Cortex of kidney (tissue), 1 donor: ENCODE measurements at places on chromosomes 7 and 10.

DNA sequence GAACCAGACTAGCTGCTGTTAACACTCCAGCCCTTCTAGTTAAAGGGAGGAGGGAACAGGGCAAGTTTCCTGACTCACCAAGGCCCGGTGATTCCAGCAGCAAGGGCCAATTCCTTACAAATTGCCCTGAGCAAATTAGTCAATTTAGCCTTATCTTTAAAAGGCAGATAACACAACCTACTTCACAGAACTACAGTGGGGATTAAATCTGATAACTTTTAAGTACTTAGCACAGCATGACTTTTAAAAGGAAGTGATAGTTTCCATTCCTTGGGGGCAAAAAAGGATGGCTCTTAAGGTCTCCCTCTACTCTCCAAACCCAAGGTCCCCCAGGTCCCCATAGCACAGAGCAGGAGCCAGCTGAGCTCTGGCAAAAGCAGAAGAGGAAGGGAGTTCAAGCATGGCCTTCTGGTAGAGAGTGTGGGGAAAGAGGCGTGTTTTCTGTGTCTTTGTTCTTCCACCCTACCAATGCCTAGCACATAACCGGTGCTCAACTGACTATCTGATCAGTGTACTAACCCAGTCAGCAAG is 4.0 kb downstream of the CDCA7L start:
- DNase-seq = no peak

GRCh38 chr7:140519007-140519399 is 39.7 kb upstream of the MKRN1 start:
- DNase-seq = no peak

GRCh38 chr7:120442838-120443237 is 169.9 kb downstream of the KCND2 start:
- no peak for DNase-seq

DNA sequence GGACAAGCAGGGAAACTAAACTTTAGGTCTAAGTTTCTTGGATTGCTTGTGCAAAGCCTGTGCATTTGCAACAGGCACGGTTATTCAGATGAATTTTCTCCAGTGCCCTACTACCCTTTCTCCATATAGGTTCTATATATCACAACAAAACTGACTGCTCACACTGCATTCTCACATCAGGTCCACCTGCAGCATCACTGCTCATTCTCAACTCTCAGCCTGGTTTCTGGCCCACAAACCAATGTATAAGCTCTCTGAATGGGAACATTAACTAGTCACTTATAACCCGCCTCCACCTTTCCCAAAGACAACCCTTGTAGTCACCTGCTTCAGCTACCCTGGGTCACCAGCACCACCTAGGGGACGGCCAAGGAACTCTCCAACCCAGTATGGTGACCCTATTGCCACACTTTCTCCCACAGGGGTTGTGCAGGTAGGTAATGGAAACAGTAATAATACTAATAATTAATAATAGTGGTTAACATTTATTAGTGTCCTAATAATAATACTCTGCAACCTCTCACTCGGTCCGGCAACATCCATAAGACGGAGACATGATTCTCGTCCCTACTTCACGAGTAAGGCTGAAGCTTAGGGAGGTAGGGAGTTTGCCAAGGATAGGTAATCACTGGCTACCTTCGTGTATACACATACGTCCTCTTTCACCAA is 97.3 kb downstream of the CLEC2L start:
- no peak for DNase-seq

- no peak for DNase-seq
Measured at GRCh38 chr10:99598781-99599509, 21.3 kb downstream of the SLC25A28 start.

DNA sequence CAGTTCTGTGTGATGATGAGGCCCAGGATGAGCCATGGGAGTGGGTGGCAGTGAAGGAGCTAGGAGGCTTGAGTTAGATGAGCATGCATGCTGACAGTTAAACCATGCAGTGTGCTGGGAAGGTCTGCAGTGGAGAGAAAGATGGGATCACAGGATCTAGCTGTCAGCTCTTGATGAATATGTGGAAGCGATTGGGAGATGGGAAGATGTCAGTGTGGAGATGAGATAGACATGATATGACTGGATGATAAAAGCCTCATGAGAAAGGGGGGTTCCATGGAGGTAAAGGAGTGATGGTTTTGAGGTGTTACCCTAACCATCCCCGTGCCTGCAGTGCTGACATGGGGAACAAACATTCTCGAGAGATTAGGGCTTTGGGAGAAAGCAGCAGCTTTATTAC is 165.0 kb upstream of the CTBP2 start:
- DNase-seq = no peak

DNA sequence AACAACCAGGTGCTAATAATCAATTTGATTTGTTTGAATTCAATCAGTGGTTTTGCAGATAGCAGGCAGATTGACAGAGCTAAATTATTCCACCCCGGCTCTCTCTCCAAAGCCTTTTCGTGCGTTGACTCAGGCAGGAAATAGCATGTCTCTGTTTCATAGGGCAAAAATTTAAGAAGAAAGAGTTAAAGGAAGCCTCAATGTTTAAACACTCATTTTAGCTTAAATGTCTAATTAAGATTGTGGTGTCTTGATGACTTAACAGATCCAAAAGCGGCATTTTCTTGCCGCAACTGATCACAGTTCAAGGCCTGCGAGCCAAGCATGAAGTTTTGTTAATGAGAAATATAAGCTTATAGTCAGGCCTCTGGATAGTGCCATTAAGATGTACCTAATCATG is 1051.1 kb upstream of the AUTS2 start:
- no peak for DNase-seq

DNA sequence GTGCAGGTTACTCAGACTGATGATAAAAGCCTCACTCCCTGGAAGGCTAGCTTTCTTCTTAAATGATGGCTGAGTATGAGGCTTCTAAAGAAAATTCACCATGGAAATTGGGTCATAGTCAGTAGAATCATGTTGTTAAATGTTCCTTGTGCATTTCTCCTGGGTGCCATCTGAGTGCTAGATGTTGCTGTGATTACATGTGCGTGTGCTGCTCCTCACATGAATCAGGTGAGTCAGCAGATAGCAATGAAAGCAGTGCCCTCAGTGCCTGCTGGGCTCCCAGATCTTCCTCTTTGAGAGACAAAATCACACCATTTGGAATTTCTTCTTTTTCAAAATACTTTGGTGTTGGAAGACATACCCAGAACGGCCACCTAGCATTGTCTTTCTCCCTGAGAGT is 331.7 kb downstream of the XPNPEP1 start:
- DNase-seq = no peak

- no peak for DNase-seq
Measured at GRCh38 chr10:6297951-6298381, 95.2 kb downstream of the PFKFB3 start.

- DNase-seq = no peak
Measured at GRCh38 chr7:140541513-140542227, 62.4 kb upstream of the MKRN1 start.

- DNase-seq = no peak
Measured at GRCh38 chr10:68156373-68157185, 47.3 kb downstream of the MYPN start.

GRCh38 chr10:35005868-35006267 is 84.3 kb downstream of the CUL2 start:
- no peak for DNase-seq

GRCh38 chr10:24415455-24416125 is 206.7 kb downstream of the KIAA1217 start:
- DNase-seq = no peak

DNA sequence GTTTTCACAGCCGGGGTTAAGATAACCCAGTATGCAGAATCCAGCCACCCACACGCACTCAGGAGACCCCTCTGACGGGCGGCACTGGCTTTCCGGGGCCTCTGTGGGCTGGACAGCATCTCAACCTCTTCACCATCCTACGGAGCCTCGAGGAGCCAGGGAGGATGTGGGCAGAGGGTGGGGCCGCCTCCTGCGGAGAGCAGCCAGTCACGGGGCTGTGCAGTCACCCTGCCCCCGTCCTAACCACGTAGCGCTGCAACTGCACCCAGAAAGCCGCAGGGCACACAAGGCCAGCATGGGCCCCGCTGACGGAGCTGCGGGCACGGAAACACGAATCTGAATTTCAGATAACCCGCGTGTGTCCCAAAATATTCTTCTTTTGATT is 270.3 kb downstream of the ELFN1 start:
- no peak for DNase-seq

DNA sequence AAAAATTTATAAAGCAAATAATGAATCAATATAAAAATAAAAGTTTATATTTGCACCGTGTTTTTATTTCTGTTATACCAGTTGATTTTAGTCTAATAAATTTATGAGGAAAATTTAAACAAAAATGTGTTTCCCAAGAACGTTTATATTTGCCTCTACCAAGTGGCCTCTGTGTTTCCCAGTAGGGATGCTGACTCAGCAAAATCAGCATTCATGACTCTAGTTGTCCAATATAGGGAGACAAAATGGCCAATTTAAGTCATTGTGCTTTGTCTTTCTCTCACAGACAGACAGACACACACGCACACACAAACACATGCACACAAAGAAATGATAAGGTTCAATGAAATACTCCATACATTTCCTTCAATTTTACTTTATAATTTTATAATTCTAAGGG is 942.5 kb upstream of the ZWINT start:
- no peak for DNase-seq

DNA sequence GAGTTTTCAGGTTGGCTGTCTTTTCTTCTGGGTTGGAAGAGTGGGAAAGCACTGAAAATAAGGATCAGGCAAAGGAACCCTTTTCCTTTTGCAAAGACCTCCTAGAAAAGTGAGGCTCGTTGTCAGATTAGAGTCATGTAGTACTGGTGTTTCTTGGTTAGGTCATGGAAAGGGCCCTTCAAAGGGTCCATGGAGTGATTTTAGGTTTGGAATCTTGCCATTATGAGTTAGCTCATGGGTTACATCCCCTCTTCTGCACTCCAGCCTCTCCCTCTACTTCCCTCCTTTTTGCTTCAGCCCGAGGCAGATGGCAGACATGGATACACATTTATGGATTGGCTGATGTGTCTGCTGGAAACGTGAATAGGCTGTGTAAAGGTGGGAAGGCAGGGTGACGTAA is 47.0 kb downstream of the CREB5 start:
- no peak for DNase-seq

- no peak for DNase-seq
Measured at GRCh38 chr10:37733822-37734221, 123.6 kb downstream of the ZNF248 start.

GRCh38 chr7:94223375-94224084 is 171.2 kb upstream of the COL1A2 start:
- DNase-seq = no peak

DNA sequence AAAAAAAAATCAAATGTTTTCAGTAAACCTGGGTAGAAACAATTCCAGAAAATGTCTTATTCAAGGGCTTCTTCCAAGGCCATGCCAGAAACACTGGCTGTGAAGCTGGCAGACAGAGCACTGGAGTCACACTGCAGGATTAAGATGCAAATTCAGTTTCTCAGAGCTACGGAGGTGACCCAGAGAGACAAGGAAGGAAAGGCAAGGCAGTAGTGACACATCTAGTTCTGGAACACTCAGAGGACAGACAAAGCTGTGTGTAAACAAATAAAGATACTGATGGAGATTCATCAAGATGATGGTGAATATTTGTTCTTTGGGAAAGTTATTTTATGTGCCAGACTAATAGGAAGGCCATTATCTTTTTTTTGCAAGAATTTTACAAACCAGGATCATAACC is 608.3 kb upstream of the C7orf33 start:
- no peak for DNase-seq

DNA sequence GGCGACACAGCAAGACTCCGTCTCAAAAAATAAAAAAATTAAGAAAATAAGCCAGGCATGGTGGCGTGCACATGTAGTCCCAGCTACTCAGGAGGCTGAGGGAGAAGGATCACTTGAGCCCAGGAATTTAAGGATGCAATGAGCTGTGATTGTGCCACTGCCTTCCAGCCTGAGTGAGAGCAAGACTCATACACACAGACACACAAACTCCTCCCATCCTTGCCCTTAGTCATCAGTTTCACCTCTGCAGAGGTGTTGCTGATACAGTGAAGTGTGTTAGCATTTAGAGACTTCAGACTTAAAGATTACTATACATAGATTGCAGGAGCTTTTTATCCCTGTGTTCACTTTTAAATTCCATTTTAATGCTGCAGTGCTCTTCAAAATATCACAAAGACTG is 5.5 kb upstream of the H2AZ2 start:
- no peak for DNase-seq

DNA sequence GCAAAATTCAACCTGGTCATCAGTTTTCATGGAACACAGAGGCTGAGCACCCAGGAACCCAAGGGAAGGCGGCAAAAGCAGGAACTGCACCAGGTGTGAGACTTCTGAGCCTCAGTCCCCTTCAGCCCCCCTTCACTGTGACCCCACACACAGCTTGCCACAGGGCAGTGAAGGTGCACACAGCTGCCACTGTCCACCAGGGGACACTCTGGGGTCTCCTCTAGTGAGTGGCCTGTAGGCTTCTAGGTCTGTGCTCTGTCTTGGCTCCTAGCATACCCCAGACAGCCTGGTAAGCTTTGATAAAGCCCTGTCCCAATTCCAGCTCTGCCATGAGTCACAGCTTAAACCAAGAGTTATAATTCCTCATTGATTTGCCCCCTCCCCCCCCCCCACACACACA is 12.1 kb downstream of the KCNH2 start:
- no peak for DNase-seq

- no peak for DNase-seq
Measured at GRCh38 chr10:44234483-44234875, 150.4 kb downstream of the CXCL12 start.

DNA sequence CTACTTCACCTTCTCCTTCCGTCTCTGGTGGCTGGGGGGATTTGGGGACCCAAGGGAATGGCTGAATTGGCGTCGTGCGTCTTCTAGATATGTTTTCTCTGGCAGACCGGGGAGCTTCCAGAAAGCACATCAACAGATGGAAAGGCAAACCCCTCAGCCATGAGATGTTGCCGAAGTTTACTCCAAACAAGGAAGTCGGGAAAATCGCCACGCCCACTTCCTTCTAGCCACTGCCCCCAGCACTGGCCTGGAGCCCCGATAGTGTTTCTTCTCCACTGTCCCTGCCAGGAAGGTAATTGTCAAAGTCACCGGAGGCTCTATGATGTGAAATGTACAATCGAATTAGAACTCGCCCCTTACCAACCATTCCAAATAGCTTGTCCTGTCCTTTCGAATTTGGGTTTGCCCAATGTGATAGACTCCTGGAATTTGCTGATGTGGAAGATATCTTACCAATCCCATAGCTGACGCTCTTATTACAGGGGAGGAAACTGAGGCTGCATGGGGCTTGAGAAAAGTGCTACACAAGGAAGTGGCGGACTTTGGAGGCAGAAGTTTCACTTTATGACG is 191.0 kb downstream of the LSM5 start:
- DNase-seq = no peak

DNA sequence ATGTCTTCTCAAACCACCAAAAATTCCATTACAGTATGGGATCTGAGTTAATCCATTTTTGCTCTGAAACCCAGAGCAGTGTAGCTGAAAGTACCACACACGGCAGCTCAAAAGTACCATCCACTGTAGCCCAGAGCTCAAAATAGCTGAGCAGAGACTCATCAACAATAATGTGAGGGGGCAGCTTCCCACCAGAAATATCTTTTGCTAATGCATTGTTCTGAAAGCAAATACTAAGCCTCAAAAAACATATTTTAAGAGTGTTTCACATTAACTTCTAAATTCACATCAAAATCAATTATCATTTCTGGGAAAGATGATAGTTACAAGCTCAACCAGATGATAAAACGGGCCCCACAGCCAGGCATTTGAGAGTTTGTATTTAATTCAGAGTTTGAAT is 73.7 kb downstream of the ABLIM1 start:
- no peak for DNase-seq
